ENCODE measurements at places on chromosomes 2 and 18. TPM values are rescaled to one million over a fixed set of nuclear protein-coding genes. Genes with fewer than 3 reads are reported as not detected.

Gene ALPI
- total RNA-seq, result not detected

Gene CDH2
- total RNA-seq, result not detected

Gene CABYR
- 0.46 TPM for total RNA-seq

Gene SERPINB10
- not detected for total RNA-seq

Gene SERTAD2
- 14.5 TPM for total RNA-seq

Gene SLC25A52
- total RNA-seq, result not detected

Gene MYO5B
- 0.23 TPM for total RNA-seq

Gene FAM228A
- 0.28 TPM for total RNA-seq

Gene EHD3
- 1.6 TPM for total RNA-seq

Gene CNGA3
- total RNA-seq, result not detected

Gene RIT2
- total RNA-seq, result not detected

Gene KCNK3
- total RNA-seq, result not detected

Gene CCDC138
- total RNA-seq, result 14.3 TPM

Gene HAUS1
- 62.2 TPM for total RNA-seq

Gene TM4SF20
- not detected for total RNA-seq

Gene AGXT
- total RNA-seq, result not detected

Gene CYS1
- total RNA-seq, result not detected

Gene DSC2
- not detected for total RNA-seq

Gene SERPINB3
- total RNA-seq, result not detected

Gene TDRD15
- not detected for total RNA-seq

Gene CHRNG
- total RNA-seq, result not detected

Gene LINC00305
- not detected for total RNA-seq

Gene MYOM1
- total RNA-seq, result 0.95 TPM

Gene RAB6C
- not detected for total RNA-seq

Gene CCDC142
- 13.2 TPM for total RNA-seq

Gene TSPYL6
- total RNA-seq, result not detected

Gene CROCC2
- not detected for total RNA-seq

Gene SLC1A4
- total RNA-seq, result 15.7 TPM

Gene SLC9A4
- total RNA-seq, result not detected

Gene RAD51AP2
- not detected for total RNA-seq

Gene AKAIN1
- not detected for total RNA-seq

Gene SPOPL
- total RNA-seq, result 9.4 TPM

Measured in activated CD4-positive, alpha-beta T cell treated with anti-CD3 and anti-CD28 coated beads for 36 hours (primary cell).